Natural killer cell treated with Interleukin-12 subunit alpha and Interleukin-12 subunit beta and Interleukin-15 and Interleukin-18, amount 100 ng/mL, for 72 hours (primary cell): ENCODE measurements at places on chromosomes 3 and 15.

DNA sequence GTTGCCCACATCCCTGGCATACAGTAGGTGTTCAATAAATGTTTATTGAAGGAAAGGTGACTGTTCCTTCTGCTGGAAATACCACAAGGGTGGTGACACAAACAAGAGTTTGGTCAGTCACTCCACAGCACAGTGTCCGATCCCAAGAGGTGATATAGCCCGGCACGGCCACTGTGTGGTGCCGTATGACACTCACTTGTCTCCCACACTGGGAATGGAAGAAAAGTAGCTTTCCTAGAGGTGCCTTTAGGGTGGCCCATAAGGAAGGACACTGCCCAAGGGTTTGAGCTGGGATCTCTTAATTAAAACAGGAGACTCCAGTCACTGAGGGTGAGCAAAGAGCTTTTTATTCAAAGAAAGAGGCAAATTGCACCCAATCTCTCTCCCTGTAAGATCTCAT lies 40.5 kb downstream of the TGM4 start:
- H3K4me3 ChIP-seq: no peak overlapping the region
- H3K4me1 ChIP-seq: no peaks in the 10 kb centered on the region
- no peaks in the 10 kb centered on the region for H3K36me3 ChIP-seq
- H3K27ac ChIP-seq: no peak overlapping the region
- DNase-seq: no peak
- H3K27me3 ChIP-seq: no peaks in the 10 kb centered on the region

DNA sequence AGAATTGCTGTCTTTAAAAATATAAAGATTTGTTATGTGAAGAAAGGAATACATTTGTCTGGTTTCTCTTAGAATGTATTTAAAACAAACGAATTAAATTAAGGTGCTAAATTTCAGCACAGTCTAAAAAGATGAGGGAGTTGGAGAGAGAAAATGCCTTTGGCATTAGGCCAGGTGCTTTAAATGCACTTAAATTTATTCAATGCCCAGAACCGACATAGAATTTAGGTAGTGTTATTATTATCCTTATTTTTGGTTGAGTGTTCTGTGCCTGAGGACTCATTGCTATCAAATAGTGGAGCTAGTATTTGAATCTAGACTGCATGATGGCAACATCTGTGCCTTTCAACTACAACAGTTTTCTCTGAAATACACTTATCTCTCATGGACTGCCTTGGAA lies 287.5 kb downstream of the RBMS3 start:
- H3K27me3 ChIP-seq: no peaks in the 10 kb centered on the region
- H3K36me3 ChIP-seq: no peaks in the 10 kb centered on the region
- H3K4me1 ChIP-seq: no peaks in the 10 kb centered on the region
- H3K27ac ChIP-seq: no peak overlapping the region

DNA sequence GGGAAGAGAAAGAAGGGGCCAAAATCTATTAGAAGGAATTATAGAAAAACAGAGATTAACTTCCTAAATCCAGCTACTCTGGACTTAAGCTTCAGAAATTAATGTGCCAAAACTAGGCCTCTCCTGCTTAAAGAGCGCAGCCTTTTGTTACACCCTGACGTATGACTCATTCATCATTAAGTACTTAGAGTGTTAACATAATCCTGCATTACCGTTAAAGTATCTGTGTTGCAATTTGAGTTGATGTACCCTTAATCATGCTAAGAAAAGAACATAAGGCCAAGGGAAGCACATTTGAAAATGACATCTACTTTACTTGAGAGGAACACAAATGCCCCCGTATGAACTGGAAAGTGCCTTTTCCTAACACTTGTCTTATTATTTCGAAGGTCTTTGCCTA lies 7.9 kb downstream of the HTR3D start:
- no peak overlapping the region for H3K27ac ChIP-seq
- peaks cover 3% of the 10 kb centered on the region for H3K27me3 ChIP-seq
- no peaks in the 10 kb centered on the region for H3K4me1 ChIP-seq
- no peak for DNase-seq
- H3K4me3 ChIP-seq: no peak overlapping the region

DNA sequence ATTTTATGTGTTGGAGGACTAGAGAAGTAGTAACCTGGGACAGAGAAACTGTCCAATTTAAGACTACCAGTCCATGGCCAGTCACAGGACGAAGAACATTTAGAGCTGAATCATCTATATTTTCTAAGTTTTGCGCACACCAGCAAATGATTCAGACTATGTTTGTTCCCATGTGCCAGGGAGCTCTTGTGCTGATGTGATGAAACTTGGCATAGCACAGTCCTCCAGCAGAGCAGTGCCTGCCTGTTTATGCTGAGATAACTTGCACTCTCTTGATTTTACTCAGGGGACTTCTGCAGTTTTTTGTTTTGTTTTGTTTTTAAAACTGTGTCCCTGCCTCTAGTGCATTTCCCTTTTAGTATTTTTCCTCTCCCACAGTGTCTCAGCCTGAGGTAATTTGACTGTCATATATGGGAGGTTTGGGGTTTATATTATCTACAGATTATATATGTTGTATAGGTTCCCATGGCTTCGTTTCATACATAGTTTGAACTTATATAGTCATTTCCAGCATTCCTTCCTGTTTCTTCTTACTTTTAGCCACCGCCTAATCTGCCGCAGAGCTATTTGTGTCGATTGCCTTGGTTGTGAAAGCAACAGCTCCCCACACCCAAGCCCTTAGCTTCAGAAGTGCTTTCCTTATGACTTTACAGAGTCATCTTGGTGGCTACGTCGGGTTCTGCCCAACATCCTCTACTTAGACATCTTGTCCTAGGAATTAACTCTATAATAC lies 45.5 kb downstream of the PPM1L start:
- H3K4me1 ChIP-seq: peaks cover 57% of the 10 kb centered on the region
- peak overlapping the region; percentile 90 for H3K27ac ChIP-seq
- peak overlapping the region; percentile 70 for H3K4me3 ChIP-seq
- no peaks in the 10 kb centered on the region for H3K36me3 ChIP-seq
- H3K27me3 ChIP-seq: no peaks in the 10 kb centered on the region
- peak; percentile 78 for DNase-seq

GRCh38 chr3:73427048-73427706 lies 197.6 kb downstream of the PDZRN3 start:
- no peak overlapping the region for H3K4me3 ChIP-seq
- H3K36me3 ChIP-seq: no peaks in the 10 kb centered on the region
- H3K27ac ChIP-seq: no peak overlapping the region
- DNase-seq: no peak

DNA sequence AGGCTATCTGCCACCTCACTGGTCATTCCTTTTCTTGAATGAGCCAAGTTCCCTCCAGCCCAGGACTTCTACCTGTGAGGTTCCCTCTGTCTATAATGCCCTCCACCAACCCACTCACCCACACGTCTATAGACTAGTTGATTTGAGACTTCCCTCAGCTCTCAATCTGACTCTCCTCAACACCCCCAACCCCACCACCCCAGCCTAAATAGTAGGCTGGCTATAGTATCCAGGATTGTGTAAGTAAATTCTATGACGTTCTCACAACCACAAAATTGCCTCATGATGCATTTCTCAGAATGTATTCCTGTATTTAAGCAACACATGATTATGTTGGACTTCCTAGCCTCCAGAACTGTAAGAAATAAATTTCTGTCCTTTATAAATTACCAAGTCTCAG lies 2.2 kb downstream of the PLSCR1 start:
- DNase-seq: peak; percentile 61
- H3K27me3 ChIP-seq: no peaks in the 10 kb centered on the region
- peak overlapping the region; percentile 85 for H3K27ac ChIP-seq
- H3K36me3 ChIP-seq: peaks cover 16% of the 10 kb centered on the region

GRCh38 chr3:144455841-144456440 lies 484.3 kb downstream of the DIPK2A start:
- no peak overlapping the region for H3K27ac ChIP-seq
- H3K36me3 ChIP-seq: no peaks in the 10 kb centered on the region
- DNase-seq: no peak
- H3K4me1 ChIP-seq: no peaks in the 10 kb centered on the region
- no peak overlapping the region for H3K4me3 ChIP-seq

GRCh38 chr15:94893091-94893490 lies 661.7 kb downstream of the MCTP2 start:
- no peaks in the 10 kb centered on the region for H3K36me3 ChIP-seq
- peaks cover 8% of the 10 kb centered on the region for H3K4me1 ChIP-seq
- no peak overlapping the region for H3K27ac ChIP-seq
- H3K4me3 ChIP-seq: no peak overlapping the region
- DNase-seq: no peak
- peaks cover 27% of the 10 kb centered on the region for H3K27me3 ChIP-seq

DNA sequence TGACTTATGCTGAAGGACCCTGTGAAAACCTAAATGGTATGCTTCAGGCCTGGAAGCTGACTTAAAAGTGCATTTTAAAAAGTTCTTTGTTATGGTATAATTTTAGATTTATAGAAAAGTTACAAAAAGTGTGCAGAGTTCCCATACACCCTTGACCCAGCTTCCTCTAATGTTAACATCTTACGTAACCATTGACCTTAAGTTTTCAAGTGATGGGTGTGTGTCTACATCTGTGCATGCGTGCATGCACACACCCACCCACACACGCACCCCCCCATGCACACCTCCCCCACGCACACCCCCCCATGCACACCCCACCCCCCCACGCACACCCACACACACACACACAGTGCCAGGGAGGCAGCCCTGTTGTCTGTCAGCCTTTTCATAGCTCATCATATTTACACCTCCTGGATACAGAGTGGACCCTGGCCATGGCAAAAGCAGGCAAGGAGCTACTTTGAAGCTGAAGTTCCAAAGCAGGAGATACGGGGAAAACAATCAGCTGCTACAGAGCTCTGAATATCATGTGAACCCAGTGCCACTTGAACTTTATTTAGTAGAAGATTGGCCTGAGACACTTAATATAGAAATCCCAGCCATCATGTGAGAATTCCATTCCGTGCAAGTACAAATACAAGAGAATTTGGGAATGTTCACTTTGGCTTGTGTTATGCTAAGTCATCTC lies 30.0 kb upstream of the TRAK1 start:
- peaks cover 18% of the 10 kb centered on the region for H3K4me1 ChIP-seq
- no peak overlapping the region for H3K27ac ChIP-seq
- no peak overlapping the region for H3K4me3 ChIP-seq
- H3K27me3 ChIP-seq: no peaks in the 10 kb centered on the region
- no peaks in the 10 kb centered on the region for H3K36me3 ChIP-seq

- no peaks in the 10 kb centered on the region for H3K36me3 ChIP-seq
- no peak overlapping the region for H3K4me3 ChIP-seq
- H3K27ac ChIP-seq: no peak overlapping the region
- no peaks in the 10 kb centered on the region for H3K4me1 ChIP-seq
- no peak for DNase-seq
Measured at GRCh38 chr3:157240408-157240807, 80.5 kb upstream of the CCNL1 start.
